Peyer's patch (tissue), 4 donors: ENCODE measurements at places on chromosomes 6 and 20.

GRCh38 chr6:86537292-86537861 is 400.0 kb upstream of the HTR1E start:
- DNase-seq, result no peak

- no peak for DNase-seq
Observed at GRCh38 chr6:136952714-136953260, 30.7 kb downstream of the SLC35D3 start.

- DNase-seq, result no peak
Observed at GRCh38 chr6:157679605-157680580, 143.2 kb upstream of the SNX9 start.

- DNase-seq, result peak; percentile 47
Observed at GRCh38 chr6:155177363-155177961, 86.4 kb upstream of the CLDN20 start.

DNA sequence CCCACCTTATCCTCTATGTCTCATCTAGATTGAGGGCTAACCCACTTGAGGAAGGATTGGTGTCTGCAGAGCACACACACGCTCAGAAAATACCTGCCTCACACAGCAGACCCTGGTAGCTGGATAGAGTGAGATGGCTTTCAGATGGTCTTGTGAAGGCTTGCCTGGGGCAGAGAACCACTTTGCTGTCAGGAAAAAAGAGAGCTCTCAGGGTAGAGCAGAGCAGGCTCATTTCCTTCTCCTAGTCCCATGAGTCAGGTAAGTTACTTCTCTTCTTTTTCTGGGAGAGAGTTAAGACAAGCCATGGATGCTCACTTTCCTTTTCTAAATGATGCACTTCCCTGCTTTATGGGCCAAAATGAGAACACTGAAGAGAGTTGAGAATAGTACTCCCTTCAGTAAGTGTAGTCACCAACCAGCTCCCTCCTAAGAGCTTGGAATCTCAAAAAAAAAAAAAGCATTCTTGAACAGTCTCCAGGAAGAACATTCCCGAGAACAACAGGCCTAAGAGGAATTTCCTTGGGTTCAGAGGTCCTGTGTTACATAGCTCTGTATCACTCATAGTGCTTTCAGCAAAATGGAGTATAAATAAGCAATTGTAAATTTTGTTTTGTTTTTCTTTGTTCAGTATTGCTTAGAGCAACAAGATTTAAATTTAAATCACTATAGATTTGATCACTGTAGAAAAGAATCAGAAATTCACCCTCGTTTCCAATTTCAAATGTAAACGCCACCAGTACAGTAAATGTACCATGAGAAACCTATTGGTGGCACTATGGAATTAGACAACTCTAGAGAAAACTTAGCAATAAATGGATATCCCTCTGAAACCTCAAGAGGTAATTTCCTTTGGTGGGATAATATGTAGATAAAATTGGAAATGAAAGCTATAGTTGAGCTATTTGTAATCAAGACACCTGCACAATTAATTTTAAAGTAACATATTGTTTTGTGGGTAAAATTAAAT is 530.3 kb downstream of the RFPL4B start:
- DNase-seq, result no peak
